ENCODE measurements at places on chromosomes 16 and 17.
A peak's percentile ranks its signal among the peaks of the same experiment; 100 is the strongest.

GRCh38 chr17:52823155-52823554 is 664.6 kb upstream of the CA10 start:
- no peak for DNase-seq

- no peak for DNase-seq
Measured at GRCh38 chr16:53805752-53806151, 101.8 kb downstream of the FTO start.

DNA sequence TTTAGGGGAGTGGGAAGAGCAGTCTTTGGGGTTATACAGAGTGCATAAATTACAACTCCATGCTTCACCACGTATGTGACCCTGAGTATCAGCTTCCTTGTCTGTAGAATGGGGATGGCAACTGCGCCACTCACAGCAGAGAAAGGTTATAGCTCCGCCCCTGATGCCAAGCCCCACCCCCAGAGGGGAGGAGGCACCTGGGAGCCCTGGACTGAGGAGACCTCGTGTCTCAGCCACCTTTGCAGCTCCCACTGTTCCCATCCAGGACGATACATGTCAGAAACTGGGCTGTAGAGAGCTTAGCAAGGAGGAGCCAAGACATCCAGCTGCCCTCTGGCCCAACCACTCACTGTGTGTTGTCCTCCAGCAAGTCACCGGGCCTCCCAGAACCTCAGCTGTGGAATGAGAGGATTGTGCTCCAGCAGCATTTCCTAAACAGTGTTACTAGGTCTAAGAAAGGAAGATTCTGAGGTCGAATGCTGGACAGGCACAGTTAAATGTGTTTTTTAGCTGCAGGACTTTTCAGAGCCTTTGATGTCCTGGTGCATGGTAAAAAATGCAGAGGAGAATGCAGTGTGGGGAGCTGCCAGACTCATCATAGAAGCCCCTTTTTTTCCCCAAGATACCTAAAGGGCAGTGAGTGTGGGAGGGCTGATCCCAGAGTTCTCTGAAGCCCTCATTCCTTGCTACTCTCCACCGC is 49.4 kb downstream of the BEAN1 start:
- no peak for DNase-seq

DNA sequence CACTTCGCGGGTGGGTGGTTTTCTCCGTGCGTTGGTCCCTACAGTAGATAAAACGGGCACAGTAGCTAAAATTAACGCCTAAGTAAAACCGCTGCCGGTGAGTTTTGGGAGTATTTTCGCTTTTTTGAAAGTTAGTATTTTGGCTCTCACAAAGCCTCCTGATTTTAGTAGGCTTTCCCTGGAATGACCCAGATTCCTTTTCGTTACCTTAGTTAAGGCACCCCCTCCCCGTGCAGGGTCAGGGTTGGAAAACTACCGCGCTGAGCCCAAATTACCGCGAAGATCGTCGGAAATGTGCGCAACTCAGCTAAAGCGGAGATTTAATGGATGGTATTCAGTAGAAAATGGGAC is 28.3 kb upstream of the ST6GALNAC1 start:
- DNase-seq = no peak

- no peak for DNase-seq
Measured at GRCh38 chr17:33732116-33732515, 439.0 kb upstream of the ASIC2 start.

- no peak for DNase-seq
Measured at GRCh38 chr16:29315916-29316517, 90.5 kb downstream of the NPIPB11 start.

DNA sequence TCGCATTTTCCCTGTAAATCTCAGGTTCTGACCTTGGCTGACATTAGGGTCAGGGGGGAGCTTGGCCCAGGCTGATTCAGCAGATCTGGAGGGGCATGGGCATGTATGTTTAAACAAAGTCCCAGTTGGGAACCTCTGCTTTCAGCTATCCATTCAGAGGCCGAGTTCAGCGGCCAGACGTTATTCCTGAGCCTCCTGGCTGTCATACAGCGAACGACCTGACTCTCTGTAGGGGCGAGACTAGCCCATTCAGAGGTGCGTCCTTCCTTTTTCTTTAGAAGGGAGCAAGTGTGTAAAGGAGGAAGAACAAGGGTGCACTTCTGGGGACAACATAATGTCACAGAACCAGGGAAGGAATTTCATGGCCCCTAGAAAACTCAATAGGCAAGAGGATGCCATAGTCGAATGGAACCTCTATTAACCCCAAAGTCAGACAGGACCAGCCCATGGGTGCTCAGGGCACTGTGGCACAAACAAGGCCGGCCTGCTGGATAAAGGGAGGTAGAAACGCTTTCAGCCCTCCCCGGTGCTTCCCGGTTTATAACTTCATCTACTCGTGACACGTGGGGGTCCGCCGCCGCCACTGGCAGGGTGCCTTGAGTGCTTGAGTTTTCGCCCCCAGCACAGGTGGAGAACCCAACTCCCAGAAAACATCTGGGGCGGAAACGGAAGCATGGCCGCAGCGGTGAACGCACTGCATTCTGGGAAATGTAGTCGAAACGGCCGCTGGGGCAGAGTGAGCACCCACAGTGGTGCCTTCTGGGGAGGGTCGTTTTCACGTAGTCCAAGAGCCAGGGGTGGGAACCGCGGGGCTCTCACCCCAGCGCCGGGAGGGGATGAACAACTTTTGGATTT is 33.2 kb upstream of the PLCG2 start:
- DNase-seq = peak; percentile 55

Measured in stimulated activated CD8-positive, alpha-beta memory T cell treated with anti-CD3 and anti-CD28 coated beads, Interleukin-12 subunit alpha, Interleukin-12 subunit beta, amount 100 ng/mL, for 4 hours (primary cell).